Stimulated activated CD4-positive, alpha-beta T cell treated with anti-CD3 and anti-CD28 coated beads, Interleukin-15, amount 100 ng/mL, for 48 hours (primary cell): ENCODE measurements at places on chromosomes 2 and 18.

DNA sequence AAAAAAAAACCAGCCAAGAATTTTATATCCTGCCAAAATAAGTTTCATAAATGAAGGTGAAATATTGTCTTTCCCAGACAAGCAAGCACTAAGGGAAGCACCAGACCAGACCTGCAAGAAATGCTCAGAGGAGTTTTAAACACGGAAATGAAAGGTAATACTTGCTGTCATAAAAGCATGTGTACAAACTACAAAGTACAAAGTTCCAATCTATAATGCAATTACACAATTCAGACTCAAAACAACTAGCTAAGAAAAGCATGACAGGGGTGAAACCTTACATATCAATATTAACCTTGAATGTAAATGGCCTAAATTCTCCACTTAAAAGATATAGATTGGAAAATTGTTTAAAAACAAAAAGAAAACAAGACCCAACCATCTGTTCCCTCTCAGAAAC, 45.0 kb upstream of the ASXL3 start:
- DNase-seq = no peak

GRCh38 chr2:196365923-196366322, 194.5 kb upstream of the STK17B start:
- DNase-seq = no peak

DNA sequence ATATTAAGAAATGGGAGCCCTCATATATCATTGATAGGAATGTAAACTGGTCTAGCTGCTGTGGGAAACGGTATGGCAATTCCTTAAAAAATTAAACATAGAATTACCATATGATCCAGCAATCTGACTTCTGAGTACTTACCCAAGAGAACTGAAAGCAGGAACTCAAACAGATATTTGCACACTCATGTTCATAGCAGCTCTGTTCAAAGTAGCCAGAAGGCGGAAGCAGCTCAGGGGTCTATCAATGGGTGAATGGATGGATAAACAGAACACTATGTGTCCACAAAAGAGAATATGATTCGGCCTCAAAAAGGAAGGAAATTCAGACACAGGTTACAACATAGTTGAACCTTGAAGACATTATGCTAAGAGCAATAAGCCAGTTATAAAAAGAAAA, 135.7 kb upstream of the NDUFV2 start:
- no peak for DNase-seq

DNA sequence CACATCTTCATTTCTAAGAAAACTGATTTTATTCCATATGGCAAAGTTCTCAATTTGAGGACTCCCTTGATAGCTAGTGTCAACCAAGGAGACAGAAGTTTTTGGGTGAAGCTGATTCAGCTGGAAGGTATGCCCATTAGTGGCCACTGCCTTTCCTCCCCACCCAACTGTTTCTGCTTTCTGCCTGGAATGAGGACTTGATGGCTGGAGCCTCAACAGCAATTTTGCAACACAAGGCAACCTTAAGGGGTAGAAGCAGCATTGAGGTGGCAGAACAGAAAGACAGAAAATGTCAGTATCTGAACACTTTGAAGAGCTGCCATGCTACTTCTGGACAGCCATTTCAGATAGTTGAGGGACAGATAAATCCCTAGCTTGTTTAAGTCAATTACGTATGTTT, 47.0 kb downstream of the INHBB start:
- no peak for DNase-seq

DNA sequence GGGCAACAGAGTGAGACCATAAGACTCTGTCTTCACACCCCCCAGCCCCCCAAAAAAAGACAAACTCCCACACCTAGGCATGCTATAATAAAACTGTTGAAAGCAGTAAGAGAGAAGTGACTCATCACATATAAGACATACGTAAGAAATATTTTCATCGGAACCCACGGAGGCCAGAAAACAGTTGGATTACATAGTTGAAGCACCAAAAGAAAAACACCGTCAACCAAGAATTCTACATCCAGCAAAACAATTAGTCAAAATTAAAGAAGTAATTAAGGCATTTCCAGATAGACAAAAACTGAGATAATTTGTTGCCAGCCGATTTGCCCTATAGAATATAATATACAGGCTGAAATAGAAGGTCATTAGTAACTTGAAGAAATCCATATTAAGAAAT, 128.7 kb downstream of the VAPA start:
- no peak for DNase-seq

DNA sequence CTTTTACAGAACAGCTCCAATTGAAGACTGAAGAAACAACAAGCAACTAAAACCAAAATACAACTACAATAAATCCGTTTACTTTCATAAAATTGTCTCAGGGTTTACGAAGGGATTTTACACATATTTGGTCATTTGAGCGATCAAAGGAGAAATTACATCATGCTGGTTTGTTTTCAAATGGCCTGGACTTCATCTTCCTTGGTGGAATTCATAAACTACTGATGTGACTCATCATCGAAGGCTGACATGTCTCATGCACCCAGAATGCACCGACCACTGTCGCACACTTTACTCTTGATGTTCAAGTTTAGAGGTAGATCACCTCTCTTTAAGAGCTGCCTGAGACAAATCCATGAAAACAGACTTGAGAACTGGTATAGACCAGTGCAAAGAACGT, 25.6 kb upstream of the PMAIP1 start:
- no peak for DNase-seq

DNA sequence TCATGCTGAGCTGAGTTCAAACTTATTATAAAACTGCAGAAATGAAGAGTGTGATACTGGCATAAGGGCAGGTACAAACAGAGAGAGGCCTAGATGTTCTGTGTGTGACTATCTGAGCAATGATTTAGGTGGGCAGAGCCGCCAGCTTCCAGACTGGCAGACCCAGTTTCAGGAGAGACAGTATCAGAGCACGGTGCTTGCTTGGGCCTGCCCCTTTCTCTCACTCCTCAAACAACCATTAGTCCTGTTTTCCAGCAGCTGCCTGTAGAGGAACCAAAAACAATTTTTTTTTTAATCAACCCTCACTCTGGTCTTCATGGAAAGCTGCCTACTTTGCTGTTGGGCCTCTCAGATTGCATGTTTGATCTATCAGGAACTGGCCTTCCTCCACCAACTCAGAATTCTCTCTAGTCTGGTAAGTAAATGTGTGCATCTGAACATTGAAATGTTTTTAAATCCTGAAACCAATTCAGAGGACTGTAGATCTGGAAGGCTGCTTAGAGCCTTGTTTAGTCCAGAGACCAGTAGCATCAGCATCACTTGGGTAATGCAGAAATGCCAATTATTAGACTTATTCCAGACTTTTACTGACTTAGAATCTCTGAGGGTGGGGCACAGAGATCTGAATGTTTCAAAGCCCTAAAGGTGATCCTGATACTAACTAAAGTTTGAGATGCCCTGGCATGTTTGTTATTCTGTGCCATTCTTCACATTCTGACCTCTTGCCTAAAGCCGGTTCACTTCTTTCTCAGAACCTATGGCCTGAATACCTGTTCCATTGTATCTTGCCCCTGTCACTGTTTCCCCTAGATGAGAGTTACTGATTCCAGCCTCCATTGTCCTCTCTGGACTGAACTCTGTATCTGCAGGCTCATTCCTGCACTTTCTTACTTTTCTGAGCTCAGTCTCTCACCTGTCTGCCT, 24.8 kb upstream of the CRIM1 start:
- DNase-seq = no peak

DNA sequence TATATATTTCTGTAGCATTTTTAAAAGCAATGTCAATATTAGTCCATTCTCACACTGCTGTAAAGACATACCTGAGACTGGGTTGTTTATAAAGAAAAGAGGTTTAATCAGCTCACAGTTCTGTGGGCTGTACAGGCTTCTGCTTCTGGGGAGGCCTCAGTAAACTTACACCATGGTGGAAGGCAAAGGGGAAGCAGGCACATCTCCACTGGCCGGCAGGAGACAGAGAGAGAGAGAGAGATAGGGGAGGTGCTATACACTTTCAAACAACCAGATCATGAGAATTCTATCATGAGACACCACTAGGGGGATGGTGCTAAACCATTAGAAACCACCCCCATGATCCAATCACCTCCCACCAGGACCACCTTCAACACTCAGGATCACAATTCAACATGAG, 43.1 kb downstream of the CHMP3 start:
- DNase-seq = no peak

DNA sequence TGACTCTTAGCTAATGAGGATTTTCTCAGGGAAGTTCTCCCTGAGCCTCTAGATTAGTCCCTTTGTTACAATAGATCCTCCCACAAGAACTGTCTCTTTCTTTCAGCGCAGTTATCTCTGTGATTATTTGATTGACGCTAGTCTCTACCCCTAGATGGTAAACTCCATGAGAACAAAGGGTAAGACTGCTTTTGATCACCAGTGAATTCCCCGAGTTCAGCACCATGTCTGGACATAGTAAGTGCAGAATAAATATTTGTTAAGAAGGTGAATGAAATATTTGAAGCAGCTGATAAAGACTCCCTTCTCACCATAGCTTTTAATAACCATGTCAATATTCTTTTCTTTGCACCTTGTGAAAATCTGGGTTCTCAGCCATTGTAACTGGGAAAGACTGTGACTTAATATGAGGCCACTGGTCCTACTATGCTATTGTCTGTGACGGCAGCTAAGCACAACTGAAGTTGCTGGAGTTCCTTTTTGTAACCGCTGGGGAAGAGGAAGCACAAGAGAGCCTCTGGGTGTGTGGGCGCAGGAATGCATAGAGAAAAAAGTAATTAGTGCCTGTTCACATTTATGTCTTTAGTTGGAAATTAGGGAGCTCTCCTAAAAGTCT, 214.7 kb downstream of the TGIF1 start:
- no peak for DNase-seq

GRCh38 chr2:104793966-104794365, 59.9 kb upstream of the POU3F3 start:
- no peak for DNase-seq

DNA sequence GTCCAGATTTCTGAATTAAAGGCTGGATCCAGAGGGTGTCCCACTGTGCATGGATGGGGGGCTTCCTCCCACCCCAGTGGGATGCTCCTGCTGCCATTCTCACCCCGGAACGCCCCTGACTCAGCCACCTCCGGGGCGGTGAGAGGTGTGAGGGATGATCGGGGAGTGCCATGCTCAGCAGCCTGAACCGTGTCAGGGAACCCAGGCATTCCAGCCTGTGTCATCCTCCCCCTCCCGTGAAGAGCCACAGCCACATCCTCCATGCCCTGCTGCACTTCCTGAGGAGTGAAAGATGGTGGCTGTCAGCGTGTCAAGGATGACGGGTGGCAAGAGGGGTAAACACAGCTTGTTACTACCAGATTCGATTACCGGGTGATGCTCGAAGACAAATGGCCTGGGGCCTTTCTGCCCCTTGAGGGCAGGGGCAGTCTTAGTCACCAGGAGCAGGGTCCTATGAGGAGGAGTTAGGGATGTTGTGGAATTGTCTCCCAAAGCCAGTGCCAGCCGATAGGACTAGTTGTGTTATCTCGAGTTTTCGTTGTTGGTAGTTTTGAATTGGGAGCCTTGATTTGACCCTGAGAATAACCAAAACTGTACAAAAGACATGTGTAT, 80.8 kb downstream of the TCF7L1 start:
- no peak for DNase-seq

- no peak for DNase-seq
Observed at GRCh38 chr2:227608561-227609338, 5.9 kb downstream of the SCYGR3 start.

GRCh38 chr2:172135446-172135845, 32.7 kb upstream of the DLX2 start:
- DNase-seq = no peak

GRCh38 chr18:28065031-28065792, 111.7 kb downstream of the CDH2 start:
- no peak for DNase-seq

DNA sequence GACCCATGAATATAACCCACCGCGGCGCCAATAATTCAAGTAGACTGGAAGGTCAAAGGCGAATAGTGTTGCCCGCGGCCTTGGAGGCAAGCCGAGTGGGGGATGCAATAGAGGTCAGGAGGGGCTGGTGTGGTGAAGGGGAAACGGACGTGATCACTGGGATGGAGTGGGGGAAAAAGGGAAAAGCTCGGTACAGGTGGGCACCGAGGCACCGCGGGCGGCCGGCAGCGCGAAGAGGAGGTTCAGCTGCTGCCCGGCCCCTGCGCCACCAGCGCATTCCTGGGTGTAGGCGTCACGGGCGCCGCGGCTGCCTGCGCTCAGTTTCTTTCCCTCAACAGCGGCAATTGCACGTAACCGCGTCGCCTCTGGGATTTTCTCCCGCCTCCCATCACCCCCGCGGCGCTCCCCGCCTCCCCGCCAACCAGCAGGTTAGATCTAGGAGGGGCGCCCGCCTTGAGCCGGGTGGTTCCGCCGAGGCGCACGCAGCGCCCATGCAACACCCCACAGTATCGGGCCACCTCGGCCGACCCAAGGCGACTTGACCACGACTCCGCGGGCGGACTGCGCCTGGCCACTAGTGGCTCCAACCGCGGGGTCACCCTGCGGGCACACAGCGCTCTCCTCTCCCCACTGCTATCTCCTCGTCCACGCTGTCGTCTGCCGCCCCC, 1.5 kb downstream of the RND3 start:
- no peak for DNase-seq

GRCh38 chr18:37397814-37398213, 167.8 kb downstream of the CELF4 start:
- no peak for DNase-seq

DNA sequence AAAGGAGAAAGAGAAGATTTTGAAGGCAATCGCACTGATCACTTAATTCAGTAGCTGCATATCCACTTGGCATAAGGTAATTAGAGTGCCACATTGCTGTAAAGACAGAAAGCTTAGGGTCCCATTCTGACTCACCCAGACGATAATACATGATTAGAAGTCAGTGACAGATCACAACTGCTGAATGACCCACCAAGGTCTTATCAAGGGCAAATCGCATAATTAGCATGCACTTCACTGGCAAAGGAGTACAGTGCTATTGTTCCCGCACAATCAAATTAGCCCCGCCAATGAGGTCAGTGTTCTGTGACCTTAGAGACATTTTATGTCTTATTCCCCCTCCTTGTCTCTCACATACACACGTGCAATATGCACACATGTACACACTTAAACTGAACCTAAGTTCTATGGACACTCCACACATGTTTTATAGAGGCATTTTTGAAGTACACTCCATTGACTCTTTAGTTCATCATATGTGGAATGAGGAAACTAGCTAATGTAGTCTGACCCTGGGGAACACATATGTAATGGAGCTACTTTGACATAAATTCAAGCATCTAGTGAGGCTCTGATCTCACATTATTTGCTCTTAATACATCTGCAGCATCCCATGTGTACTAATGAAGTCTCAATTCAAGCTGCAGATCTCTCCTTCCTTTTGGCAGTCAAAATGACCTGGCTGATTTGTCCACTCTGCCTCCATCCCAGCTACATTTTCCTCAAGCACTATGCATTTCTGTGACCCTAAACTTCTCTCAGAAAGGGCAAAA, 673.8 kb upstream of the FANCL start:
- DNase-seq = no peak
